ENCODE measurements at places on chromosomes 7 and 10.

- H3K27ac ChIP-seq = no peak overlapping the region
- H3K4me3 ChIP-seq = no peak overlapping the region
- no peak for DNase-seq
- no peaks in the 10 kb centered on the region for H3K4me1 ChIP-seq
- H3K27me3 ChIP-seq = no peaks in the 10 kb centered on the region
Measured at GRCh38 chr7:130160455-130160854, 44.8 kb downstream of the TMEM209 start.

DNA sequence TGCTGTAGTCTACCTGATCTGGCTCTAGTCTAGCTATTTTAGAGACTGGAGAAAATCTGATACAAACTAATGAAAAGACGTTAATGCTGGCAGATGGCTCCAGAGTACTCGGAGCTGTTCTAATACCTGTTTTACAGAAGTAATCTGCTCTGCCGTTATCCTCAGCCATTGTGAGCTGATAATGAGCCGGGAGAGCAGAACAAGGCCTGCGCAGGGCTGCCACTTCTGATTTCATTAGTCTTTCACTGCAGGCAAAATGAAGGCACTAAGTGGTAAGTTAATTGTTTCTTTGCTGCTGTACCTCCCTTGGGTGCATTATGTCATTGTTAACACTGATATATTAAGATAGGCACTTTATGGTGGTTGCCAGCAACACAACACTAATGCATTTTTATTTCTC lies 456.4 kb upstream of the PFKP start:
- no peak overlapping the region for H3K27ac ChIP-seq
- H3K27me3 ChIP-seq = peaks cover 8% of the 10 kb centered on the region
- H3K4me1 ChIP-seq = no peaks in the 10 kb centered on the region
- no peak for DNase-seq
- no peak overlapping the region for H3K4me3 ChIP-seq
- H3K36me3 ChIP-seq = no peaks in the 10 kb centered on the region

DNA sequence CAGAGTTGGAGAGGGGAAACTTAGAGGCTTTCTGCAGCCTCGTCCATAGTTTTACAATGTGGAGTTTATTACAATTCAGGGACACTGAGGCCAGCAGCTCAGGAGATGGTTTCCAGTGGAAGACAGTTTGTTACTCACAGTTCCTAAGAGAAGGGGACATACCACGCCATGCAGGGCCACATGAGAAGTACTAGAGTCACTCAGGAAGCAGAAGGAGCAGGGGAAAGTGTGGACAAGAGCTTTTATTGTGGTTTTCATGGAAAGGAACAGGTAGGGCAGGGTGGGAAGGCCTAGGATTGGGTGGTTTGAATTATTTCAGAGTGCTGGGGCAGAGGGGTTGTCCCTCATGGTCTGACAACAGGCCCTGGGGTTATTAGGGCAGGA lies 292.1 kb upstream of the IGFBP3 start:
- H3K4me3 ChIP-seq = no peak overlapping the region
- DNase-seq = no peak
- no peaks in the 10 kb centered on the region for H3K36me3 ChIP-seq
- no peaks in the 10 kb centered on the region for H3K27me3 ChIP-seq
- H3K4me1 ChIP-seq = no peaks in the 10 kb centered on the region

DNA sequence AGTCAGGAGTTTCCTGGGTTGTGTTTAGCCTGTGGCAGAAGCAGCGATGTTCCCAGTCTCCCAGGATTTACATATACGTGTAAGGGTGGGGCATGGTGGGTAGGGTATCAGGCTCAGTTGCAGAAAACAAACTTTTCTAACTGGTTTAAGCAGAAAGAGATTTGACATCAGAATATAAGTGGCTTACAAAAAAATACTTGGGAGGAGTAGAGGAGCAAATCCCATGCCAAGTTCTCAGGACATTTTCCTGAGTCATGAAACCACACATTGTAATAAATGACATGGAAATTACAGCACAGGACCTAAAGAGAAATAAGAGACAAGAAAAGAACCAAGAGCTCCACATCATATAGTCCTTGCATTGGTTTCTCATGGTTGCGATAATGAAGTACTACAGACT lies 26.2 kb upstream of the FRMD4A start:
- peaks cover 2% of the 10 kb centered on the region for H3K4me1 ChIP-seq
- no peak overlapping the region for H3K27ac ChIP-seq
- no peak for DNase-seq

DNA sequence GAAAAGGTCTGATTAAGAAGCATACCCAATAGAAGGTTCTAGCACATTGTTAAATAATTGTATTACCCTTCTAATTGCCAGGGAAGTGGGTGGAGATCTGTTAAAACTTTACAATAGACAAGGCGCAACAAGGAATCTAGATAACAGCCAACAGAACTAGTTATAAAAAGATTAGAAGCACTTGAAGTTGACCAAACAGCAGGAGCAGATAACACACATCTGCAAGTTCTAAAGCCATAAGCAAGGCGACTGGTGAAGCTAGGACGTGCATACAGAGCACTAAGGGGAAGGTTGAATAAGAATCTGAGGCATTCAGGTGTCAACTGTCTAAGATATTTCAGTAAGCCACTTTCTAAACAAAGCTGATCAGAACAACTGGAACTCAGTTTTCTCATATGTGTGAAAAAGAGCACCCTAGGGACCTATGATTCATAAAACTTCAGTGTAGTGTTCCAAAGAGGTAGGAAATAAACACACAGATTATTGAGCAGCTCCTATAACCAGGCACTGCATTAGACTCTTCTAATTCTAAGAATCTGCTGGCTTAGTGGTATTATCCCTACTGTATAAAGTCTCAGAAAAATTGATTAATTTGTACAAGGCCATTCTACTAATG lies 111.2 kb downstream of the SAMD9 start:
- DNase-seq = no peak
- H3K36me3 ChIP-seq = no peaks in the 10 kb centered on the region
- peaks cover 3% of the 10 kb centered on the region for H3K27me3 ChIP-seq
- no peak overlapping the region for H3K4me3 ChIP-seq
- no peak overlapping the region for H3K27ac ChIP-seq

Measured in stimulated activated naive B cell treated with anti-CD40 and anti-IgM and Interleukin-4, amounts not matched to agents 10 μg/mL and 1 μg/mL and 100 μg/mL, for 72 hours (primary cell).